ENCODE measurements at places on chromosomes 6 and 20.

- no peak for DNase-seq
Observed at GRCh38 chr6:139230391-139230840, 61.4 kb downstream of the TXLNB start.

GRCh38 chr6:135228486-135228885 is 47.4 kb downstream of the MYB start:
- DNase-seq, result no peak

DNA sequence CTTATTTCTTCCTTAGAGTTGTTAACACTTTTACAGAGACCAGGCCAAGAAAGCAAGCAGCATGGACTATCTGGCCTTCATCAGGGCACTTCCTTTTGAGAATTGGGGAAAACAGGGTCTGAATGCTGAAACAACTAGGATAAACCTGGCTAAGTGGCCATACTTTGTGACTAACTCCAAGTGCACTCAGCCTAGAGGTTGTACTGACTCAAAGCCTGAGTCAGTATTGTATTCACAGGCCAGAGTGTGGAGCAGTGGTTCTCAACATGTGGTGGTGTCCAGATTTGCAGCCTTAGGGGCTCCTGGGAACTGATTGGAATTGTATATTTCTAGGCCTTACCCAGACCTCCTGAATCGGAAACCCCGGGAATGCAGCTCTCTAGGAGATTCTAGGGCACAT is 20.1 kb downstream of the SEC23B start:
- no peak for DNase-seq

DNA sequence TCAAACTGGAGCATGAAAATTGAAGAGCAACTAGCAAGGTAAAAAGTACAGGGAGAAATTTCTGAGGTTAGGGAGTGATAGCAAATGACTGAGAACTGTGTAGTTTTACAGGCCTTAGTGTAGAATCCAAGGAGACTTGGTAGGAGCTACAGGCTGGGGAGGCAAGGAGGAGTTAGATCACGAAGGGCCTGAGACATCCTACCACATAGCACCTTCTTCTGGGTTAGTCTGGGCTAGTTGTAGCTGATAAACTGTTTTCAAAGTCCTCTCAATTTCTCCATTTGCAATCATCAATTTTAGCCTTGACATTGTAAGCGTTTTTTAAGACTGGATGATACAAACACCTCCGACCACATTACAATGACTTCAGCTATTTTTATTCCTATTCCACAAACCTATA is 209.7 kb downstream of the TMEM200A start:
- no peak for DNase-seq

DNA sequence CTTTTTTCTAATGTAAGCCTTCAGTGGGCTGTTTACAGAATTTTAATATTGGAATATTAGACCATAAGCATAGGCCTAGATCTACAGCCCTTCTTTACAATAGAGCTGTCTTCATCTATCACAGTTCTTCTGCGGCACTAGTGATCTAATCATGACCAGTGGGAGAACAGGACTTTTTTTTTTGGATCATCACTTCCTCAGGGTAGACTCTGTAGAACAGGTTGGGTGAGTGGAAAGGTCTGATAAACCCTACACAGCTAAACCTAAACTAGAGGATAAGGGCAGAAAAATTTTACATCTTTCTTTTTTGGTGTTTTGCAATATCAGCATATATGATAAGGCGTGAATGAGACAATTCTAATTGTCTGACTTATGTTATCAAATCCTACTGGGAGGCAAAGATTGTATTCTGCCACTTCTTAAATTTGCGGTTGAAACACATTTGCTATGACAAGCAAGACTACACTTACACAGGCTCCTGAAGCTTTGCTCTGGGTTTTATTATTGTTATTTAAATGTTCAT is 52.2 kb downstream of the GOPC start:
- DNase-seq, result no peak

DNA sequence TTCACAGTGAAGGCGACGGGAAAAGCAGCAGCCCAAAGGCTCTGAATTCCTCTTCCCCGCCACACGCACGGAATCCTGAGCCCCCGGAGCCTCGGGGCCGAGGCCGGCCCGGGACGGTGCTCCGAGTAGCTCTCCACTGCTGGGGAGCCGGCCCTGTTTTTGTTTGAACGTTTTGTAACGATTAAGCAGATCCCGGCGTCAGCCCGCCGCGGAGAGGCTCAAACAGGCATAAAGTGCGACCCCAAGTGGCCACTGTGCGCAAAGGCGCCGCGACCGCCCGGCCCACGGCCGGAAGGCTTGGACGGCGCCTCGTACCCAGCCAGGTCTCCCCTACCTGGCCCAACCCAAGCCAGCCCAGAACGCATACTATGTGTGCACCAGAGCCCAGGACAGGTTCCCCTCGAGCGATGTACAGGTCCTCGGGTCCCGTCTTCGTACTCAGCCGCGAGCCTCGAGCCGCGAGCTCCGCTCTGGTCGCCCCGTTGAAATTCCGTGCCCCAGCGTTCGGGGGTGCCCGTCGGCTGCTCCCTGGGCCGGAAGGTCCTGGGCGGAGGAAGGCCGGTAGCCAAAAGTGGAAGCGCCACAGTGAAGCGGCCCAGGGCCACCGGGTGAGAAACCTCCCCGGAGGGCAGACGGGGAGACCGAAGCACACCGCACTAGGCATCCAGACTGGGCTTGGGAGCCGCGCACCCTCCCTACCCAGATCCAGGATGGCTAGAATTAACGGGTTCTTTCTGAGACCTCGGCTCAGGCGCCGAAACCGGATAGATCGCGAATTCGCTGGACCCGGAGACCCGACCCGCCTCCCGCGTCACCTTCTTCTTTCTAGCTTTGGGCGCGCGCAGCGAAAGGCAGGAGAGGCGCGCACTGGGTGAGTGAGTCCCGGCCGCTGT is 1.2 kb upstream of the MAFB start:
- DNase-seq, result peak; percentile 83

GRCh38 chr20:41534842-41535241 is 83.3 kb downstream of the CHD6 start:
- no peak for DNase-seq

DNA sequence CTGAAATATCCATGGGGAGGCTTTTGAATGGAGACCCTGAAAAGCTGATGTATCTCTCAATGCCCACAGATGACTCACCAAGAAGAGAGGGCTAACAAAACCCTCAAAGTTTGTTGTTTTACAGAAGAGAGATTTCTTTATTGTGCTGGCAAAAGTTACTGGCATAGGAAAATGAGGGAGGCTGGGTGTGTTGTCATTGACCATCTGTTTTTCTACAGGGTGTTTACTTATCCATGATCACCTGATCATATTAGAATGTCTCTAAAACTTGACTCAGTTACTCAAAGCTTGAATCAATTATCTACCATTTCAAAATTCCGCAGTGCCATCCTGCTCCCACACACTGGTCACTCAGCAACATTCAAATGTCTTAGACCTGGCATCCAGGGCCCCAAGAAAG is 9.8 kb downstream of the NCOA6 start:
- DNase-seq, result no peak

DNA sequence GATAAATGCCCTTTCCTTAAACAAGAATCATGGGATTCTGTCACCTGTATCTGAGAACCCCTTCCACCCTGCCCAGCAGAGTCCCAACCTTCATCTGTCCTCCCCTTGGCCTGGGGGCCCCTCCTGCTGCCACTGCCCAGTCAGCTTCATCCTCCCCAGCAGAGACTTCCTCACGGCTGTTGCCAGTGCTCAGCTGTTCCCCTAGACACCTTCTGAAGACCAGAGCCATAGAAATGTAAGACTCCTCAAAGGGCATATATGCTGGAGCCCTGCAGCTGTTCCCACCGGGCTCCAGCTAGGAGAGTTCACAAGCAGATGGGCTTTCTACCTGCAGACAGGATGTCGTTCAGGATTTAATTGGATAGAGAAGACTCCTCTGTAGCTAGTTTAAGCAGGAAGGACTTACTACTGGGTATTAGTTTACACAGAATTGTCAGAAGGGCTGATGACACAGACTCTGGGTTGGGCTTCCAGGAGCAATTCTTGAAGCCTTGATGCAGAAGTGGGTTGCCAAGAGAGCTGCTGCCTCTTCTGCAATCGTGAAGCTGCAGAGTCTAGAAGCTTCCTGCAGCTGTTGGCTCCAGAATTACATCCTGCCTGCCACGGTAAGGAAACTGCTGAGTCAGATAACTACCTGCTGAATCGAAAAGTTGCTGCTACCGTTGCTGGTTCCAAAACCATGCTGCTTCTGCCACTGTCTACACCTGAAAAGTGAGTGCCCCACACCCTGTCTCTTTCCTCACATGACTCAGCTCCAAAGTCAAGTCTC is 57.1 kb upstream of the MLN start:
- DNase-seq, result peak; percentile 15

DNA sequence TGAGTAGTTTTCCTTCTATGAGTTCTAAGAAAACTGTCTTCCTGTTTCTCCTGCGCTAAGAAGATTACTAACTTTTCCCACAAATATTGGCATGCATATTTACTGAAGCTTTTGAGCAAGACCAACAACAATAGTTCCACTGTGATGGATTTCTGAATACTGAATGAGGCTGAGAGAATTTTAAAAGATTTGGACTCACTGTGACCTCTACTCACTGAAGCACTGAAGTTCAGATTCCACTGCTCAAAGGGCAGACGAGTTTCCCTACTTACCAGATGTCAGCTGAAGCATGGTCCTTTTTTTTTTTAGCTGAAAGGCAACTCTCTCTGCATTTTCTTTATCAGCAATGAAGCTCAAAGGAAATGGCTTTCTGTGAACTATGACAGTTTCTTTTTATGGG is 718.5 kb downstream of the RFPL4B start:
- DNase-seq, result no peak

- no peak for DNase-seq
Observed at GRCh38 chr20:53662595-53662994, 69.0 kb upstream of the ZNF217 start.

- DNase-seq, result peak; percentile 61
Observed at GRCh38 chr6:142112451-142113061, 20.2 kb upstream of the GJE1 start.

- DNase-seq, result no peak
Observed at GRCh38 chr6:100488244-100488643, 23.5 kb upstream of the SIM1 start.

DNA sequence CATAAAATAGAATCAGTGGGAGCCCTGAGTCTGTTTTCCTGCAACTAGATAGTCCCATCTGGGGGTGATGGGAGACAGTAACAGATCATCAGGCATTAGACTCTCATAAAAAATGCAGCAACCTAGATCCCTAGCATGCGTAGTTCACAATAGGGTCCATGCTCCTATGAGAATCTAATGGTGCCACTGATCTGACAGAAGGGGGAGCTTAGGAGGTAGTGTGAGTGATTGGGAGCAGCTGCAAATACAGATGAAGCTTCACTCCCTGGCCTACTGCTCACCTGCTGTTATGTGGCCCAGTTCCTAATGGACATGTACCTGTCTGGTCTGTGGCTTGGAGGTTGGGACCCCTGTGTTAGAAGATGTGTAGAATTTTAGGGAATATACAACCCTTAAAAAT is 904.5 kb upstream of the EPHA7 start:
- no peak for DNase-seq

DNA sequence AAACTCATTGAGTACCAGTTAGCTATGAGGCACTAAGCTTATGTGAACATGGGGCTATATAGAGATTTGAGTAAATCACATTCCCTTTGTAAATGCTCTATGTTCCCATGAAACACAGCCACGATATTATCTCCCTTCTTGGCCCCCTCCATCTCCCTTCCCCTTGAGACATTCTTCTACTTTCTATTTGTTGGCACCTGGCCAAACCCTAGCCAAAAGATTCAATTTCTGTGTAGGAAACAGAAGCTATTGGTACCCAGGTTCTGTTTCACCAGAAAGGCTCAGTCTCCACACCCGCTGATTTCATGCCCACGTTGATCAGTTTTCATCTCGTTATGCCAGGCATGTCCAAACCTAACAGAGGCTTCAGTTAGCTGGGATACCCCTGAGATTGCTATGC is 145.5 kb upstream of the LAMP5 start:
- DNase-seq, result no peak

DNA sequence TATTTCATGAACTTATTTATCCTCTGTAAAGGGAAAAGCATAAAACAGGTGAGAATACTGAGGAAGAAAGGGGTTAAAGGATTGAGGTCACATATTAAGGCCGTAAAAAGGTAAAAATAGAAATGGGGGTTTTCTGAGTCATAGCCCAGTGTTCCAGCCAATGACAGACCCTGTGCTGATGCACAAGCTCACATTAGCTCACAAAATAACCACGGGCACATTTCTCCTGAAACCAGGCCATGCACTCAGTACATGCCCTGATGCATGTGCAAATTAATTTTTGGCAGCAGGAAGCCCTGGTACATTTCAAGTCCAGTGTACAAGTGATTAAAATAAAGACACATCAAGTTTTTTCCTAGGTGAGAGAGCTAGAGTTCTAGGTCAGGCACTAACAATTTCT is 194.4 kb downstream of the TMEM200A start:
- DNase-seq, result no peak

DNA sequence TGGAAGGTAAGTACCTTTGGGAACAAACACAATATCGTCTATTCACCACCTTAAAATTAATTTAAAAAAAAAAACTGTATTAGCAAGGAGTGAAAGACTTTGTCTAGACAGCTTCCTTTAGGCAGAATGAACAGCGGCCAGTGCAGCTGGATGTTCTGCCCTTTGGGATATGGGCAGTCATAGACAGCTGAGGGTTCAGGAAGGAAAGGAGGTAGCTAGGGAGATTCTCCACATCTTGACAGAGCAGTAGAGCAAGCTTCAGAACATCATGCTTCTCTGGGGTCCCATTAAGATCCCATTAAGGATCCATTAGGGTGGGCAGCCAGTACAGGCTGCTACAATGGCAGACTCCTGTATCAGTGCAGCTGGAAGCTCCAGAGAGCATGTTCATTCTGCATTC is 46.5 kb upstream of the PLCB4 start:
- DNase-seq, result no peak

DNA sequence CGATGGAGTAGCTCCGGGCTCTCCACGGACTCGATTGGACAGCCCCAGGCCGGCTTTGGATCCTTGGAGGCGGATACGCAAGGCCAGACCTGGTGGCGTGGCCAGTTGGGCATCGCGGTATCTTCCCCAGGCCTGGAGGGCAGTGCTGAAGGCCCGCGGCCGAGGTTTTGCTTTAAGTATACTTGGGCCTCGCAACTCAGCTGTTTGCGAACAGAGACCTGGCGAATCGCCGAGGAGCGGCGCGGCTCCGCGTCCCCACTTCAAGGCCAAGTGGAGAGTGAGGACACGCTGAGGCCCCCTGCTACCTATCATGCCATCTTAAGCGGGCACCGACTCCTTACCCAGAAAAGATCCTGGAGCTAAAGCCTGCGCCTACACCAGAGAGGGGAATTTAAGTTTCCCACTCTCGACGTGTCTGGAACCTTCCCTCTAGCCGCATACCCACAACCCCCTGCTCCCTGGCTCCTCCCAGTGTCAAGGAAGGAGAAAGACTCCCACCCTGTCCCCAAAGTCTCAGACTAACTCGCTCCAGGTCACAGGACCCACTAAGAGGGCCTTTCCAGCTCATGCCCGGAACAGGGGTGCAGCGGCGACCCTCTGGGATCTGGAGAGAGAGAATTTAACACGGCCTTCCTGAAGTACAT is 4.1 kb downstream of the LINC00237 start:
- no peak for DNase-seq

DNA sequence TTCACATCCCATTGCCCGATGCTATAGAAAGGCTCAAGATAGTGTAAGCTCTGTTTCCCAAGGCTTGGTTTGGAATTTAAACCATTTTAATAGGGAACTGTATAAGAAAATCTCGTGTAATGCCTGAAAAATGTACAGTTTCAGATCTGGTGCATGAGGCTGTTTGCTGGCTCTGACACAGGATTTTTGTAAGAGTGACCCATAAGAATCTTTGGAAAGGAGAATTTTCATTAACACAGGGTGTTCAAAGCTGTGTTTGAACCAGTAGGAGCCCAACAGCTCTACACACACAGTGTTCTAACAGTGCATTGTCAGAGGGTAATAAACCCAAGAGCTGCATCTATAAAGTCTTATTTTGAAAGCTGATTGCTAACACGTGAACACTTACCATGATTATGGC is 293.5 kb downstream of the PRL start:
- no peak for DNase-seq
